ENCODE measurements at places on chromosomes 6 and 20.

GRCh38 chr6:112910256-112910655 is 563.1 kb downstream of the RFPL4B start:
- no peak for DNase-seq

DNA sequence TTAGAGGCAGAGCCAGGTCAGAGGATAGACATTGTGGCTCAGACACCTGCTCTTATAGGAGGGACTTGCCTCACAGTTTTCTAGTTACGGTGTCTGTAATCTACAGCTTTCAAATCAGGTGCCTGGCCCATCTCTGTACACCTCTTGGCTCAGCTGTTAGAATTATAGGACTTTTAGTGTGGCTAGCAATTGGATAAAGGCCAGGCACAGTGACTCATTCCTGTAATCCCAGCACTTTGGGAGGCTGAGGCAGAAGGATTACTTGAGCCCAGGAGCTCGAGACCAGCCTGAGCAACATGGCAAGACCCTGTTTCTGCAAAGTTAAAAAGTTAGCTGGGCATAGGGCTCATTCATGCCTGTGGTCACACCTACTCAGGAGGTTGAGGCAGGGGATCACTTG is 20.0 kb downstream of the BRPF3 start:
- DNase-seq, result no peak

- DNase-seq, result no peak
Observed at GRCh38 chr6:76416821-76417605, 344.6 kb upstream of the IMPG1 start.

DNA sequence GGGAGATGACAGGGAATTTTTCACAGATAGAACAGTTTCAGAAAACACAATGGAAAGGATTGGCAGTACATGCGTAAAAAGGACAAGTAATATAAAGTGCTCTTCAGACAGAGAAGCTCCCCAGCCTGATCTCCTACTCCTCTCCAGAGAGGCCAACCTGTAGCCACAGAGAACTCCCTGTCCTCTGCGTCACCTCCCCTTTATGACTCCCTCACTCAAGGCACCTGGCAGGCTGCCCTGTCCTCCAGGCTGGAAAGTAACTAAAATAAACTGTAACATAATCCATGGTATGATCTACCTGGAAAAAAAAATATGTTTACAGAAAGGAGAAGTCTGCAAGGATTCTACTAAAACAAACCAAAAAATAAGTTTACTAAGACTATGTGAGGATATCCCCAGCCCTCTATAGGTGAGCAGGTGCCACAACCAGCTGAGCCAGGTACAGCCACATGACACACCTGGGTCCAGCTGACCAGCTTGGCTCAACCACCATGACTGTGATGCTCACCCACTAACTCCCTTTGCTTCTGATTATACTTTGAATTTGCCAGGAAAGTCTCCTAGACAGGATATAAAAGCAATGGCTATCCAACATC is 29.2 kb downstream of the MBOAT1 start:
- DNase-seq, result no peak

DNA sequence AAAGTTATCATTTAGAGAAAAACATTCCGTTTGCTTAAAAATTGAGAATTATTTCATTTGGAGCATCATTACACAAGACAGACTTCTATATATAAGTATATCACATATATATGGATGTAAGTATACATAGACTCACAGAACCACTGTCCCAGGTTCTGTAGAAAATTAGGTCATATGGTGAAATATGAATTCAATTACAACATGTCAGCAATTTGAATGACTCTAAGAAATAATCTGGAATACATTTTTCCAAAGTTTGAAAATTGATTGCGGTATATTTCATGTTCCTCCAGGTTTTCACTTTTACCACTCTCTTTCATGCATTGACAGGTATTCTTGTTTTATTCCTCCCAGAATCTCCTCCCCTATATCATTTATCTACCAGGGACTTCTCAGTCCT is 892.3 kb downstream of the PHF3 start:
- no peak for DNase-seq

- DNase-seq, result no peak
Observed at GRCh38 chr6:22363714-22364239, 66.9 kb upstream of the PRL start.

DNA sequence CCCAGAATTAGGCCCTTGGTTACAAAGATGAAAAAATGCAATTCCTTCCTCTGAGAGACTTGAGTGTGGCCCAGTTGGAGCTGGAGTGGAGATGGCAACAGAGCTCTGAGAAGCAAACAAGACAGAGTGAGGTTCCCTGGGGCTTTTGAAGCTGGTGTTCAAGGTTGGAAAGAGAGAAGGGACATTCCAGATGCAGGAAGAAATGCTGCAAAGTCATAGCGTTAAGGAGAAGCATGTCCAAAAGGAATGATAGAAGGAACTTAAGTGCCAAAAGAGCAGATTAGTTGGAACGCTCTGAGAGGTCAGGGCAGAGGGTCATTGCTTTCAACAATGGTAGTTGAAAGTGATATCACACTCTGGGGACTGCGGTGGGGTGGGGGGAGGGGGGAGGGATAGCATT is 251.8 kb downstream of the TBC1D7 start:
- DNase-seq, result no peak

GRCh38 chr6:73513496-73513854 is 7.4 kb downstream of the EEF1A1 start:
- DNase-seq, result no peak

DNA sequence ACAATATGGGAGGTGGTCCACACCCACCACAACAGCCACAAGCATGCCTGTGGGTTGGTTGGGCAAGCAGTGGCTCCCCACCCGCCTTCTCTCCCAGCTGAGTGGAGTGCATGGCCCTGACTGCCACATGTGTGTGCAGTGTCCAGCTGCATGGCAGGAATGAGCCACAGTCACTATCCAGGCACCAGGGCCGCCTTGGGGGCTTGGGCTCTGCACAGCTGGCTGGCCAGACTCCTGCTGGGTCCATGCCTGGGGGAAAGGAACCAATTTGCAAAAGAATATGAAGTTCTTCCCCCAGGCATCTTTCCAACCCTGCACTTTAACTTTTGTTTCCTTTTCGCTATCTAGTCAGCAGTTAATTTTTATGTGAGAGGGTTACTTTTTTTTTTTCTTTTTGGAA is 11.6 kb upstream of the ASCC3 start:
- no peak for DNase-seq

DNA sequence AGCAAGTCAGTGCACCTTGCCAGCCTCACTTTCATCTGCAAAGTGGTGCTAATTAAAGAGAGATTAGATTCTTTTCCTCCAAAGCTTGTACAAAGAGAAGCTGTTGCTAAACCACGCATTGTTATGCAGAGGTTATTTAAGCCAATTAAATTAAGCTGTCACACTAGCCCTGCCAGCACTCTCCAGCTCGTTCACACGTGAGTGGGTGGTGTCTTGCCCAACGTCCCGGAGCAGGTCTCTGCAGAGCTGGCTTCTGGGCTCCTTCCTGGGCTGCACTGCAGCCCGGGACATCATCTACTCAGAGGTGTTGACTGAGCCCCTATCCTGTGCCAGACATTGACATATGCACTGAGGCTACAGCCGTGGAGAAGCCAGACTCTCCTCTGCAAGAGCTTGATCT is 401.6 kb upstream of the SULF2 start:
- no peak for DNase-seq

GRCh38 chr20:47051936-47052526 is 157.4 kb downstream of the EYA2 start:
- DNase-seq, result no peak

DNA sequence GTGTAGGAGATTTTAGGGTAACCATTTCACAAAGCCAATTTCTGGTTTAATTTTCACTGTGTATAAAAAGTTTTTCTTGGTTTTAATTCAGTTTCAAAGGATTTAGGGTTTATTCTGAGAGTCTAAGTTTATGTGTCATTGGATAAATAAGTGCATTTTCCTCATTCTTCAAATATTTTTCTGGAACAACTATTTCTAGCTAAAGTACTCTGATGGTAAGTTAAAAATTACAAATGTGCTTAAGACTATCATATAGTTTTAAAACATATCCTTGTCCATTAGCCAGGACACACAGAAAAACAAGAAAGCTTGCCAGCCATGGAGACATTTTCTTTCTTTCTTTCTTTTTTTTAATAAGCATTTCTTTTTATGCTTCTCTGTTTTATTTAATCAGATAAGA is 333.0 kb downstream of the RFPL4B start:
- no peak for DNase-seq

DNA sequence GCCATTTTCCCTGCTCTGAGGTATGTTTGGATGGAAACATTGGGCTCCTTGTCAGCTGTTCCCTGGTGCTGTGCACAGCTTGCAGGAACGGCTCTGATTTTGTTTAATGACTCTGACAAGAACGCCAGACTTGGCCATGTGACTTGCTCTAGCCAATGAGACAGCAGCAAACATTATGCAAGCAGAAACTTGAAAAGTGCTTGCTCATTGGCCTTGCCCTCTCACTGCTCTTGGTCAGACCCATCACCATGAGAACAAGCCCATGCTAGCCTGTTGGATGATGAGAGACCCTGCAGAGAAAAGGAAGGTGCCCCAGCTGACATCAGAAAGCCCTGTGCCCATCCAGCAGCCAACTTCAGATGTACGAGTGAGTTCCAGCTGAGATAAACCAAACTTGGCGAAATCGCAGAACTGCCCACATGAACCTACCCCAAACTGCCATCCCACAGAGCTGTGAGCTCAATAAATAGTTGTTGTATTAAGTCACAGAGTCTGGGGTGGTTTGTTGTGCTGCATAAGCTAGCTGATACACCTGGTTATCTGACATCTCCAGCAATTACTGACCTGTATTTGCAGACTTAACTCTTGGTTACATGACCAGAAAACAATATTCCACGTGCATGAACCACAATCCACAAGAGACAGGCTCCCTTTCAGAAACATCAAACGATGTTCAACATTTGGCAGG is 96.9 kb downstream of the JPH2 start:
- DNase-seq, result peak; percentile 84

DNA sequence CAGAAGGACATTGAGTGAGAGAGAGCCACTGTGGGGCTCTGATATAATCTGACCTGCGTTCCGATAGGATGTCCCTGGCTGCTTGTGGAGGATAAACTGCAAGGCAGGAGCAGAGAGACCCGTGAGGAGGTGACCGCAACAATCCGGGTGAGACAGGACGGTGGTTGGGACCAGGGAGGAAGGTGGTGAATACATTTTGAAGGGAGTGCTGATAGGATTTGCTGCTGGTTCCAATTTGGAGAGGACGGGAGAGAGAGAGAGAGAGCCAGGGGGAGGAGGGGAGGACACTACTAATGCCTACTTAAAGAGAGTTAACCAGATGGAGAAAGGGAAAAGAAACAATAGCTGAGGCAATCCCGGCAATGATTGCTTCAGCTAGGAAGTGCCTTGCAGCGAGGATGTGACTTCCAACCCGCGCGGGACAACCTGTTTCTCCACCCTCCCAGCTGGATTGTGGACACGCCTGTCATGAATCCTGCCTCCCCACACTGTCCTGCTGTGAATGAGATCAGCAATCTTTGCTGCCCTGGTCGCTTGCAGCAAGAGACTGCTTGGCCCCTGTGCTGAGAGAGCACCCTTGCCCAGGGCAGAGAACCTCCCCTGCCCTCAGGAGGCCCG is 199.0 kb upstream of the KCNG1 start:
- no peak for DNase-seq

- no peak for DNase-seq
Observed at GRCh38 chr6:170108890-170109587, 181.8 kb downstream of the DLL1 start.

DNA sequence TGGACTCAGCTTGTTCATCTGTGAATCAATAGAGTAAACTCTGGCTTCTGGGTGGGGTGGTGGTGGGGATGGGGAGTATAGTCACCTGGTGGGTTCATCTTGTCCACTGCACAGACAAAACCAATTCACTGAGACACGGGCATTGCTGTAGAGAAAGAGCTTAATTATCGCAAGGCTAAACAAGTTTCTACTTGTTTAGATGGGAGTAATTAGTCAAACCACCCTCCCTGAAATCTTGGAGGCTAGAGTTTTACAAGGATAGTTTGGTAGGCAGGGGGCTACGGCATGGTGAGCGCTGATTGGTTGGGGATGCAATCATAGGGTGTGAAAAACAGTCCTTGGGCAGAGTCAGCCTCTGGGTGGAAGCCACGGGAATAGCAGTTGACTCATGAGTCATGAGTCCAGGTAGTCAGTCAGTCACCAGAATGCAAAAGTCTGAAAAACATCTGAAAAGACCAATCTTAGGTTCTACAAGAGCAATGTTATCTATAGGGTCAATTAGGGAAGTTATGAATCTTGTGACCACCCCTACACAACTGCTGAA is 77.8 kb downstream of the STMND1 start:
- DNase-seq, result no peak

DNA sequence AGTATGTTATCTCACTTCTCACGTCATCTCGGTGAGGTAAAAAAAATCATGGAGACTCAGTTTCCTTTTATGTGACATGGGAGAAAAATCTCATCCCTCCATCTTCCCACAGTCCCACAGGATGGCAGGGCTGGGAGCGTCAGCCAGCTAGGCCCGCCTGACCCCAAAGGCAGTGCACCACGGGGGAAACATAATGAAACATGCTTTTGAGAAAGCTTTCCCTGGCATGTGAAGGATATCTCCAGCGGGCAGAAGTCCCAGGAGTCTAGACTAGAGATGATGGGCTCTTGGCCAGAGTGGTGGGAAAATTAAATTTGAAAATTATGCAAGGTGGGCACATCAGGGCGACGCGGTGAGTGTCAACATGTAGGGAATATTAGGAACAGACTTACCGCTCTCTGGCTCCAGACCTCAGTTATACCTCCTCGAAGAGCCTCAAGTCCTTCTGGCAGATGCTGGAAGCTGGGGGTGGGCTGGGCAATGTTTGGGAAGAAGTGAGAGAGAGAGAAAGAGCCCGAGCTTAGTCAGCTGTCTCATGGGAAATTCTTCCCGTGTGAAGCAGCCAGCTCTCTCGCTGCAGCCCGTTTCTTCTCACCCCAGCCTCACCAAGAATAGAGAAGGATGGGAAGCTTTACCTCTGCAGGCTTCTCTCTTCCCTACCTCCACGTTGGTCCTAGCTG is 52.3 kb downstream of the MOCS1 start:
- DNase-seq, result no peak

DNA sequence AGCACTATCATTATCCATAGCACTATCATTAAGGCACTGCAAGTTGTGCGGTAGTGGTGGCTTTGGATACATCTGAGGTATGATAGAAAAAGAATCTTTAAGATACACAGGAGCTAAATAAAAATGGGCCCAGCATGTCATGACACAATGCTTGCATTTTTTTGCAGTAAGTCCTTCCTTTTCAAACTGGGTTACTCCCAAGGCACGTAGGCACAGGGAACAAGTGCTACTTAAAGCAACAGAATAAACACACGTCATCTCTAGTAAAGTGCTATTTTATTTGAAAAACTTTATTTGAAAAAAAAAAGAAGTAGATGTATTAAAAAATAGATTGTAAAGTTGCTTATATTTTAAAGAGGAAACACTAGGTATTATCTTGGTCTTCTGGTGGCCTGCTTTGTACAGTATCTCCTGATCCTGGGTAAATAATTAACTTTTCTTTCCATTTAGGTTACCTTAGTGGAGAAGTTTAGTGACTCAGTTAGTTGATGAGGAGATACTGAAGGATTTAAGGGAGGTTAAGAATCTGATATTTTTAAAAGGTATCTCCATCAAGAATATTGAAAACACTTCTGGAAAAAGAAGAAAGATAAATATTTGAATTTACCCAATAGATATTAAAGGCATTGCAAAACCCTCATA is 129.6 kb downstream of the EDN1 start:
- no peak for DNase-seq

- no peak for DNase-seq
Observed at GRCh38 chr6:122859676-122860075, 70.6 kb downstream of the SMPDL3A start.

Data from CD14-positive monocyte (primary cell).